ENCODE measurements at places on chromosomes 3 and 15. TPM values are rescaled to one million over a fixed set of nuclear protein-coding genes. Genes with fewer than 3 reads are reported as not detected.

The GP9 gene
- total RNA-seq, result not detected

The HIGD2B gene
- not detected for total RNA-seq

The TIGIT gene
- total RNA-seq, result under 0.01 TPM

The ALDH1A2 gene
- 2.7 TPM for total RNA-seq

The SKIC8 gene
- 39.9 TPM for total RNA-seq

The IL17RC gene
- 23.6 TPM for total RNA-seq

The SLC28A1 gene
- total RNA-seq, result not detected

The C3orf85 gene
- total RNA-seq, result not detected

The CCR3 gene
- total RNA-seq, result not detected

The CLDN16 gene
- 1.3 TPM for total RNA-seq

The CFAP44 gene
- 1.7 TPM for total RNA-seq

The CCK gene
- total RNA-seq, result 0.96 TPM

The MYO5C gene
- total RNA-seq, result 8.9 TPM

The ASB7 gene
- total RNA-seq, result 12.6 TPM

The LRRC31 gene
- total RNA-seq, result 0.24 TPM

Measured in tracheal epithelial cell (primary cell).